GM04503 (cell line): ENCODE measurements at places on chromosomes 4 and X.

GRCh38 chrX:155577682-155578081 is 35.1 kb downstream of the TMLHE start:
- DNase-seq, result no peak

- no peak for DNase-seq
Measured at GRCh38 chr4:16779028-16779675, 119.3 kb downstream of the LDB2 start.

GRCh38 chr4:180542445-180543100 is 1700.6 kb upstream of the TENM3 start:
- no peak for DNase-seq

DNA sequence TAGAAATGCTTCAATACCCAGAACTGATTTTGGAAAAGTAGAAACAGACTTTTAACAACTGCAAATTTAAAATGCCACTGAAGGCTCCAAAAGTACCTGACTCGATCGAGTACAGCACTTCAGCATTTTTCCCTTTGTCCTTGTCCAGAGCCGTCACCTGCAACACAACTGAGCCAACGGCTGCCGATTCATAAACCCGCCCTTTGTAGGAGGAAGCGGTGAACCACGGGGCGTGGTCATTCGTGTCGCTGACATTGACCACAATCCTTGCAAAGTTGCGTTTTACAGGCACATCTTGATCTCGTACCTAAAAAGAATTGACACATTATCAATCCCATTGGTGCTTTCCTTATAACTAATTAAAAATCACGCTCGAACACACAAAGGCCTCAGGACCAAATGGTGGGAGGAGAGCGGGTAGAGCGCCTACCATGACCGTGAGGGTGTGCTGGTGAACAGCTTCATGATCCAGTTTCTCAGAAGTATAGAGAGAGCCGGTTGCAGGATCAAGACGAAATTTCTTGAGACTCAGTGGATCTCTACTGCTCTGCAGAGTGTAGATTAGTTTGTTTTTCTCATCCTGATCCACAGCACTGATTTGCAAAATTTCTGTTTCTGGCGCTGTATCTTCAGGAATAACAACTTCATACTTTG is 72.8 kb upstream of the MTNR1A start:
- DNase-seq, result no peak

DNA sequence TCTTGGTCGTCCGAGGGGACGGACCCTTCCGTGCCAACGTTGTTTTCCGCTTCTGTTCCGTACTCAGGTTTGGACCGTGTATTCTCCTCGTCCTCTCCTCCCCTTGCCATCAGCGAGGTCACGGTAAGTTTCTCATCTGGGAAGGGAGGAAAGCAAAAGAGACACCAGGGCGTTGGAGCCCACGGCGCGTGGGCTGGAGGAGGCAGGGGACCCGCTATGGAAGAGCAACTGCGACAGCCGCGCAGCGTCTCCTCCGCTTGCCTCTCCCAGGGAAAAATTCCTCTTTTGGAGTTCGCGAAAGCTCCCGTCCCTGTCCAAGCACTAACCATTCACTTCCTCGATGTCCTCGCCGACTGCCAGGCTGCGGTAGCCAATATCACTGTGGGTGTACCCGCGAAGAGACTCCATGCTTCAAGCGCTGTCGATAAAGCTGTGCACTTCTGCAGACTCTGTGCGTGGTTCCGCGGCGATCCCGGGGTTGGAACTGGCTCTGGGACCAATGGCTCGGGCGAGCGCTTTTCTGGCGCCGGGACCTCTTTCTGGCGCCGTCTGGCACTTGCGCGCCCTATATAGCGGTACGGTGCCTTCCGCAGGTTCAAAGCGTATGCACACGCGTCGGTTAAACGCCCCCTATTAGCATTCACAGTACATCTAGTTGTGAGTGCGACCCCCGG is at the start of gene ESX1:
Gene ESX1 (minus strand): TSS at position 492 of the 674 bp plus-strand sequence. CDS start 84 bp downstream, at position 408.
- DNase-seq, result no peak

GRCh38 chr4:145176641-145177432 is 3.6 kb downstream of the OTUD4 start:
- DNase-seq, result no peak

GRCh38 chrX:154505734-154506133 is 10.3 kb downstream of the FAM3A start:
- DNase-seq, result no peak
